Germinal center (tissue), 1 donor: ENCODE measurements at places on chromosomes 2 and 18.

DNA sequence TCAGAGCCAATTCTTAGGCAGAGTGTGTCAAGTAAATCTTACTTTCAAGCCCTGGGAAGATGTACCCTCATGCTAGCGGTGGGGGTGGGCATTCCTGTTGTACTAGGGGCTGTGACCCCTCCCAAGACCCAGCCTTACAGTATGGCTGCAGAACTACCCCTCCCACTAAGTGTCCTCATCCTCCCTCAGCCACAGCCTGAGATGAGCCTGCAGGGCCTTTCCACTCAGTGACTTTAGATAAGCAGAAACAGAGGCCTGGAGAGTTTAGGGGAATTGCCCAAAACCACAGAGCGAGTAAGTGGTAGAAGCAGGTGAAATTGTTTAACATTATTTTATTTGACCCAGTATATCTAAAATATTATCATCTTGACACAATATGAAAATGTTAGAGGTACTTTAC lies 36.6 kb downstream of the TTC32 start:
- no peak for DNase-seq

DNA sequence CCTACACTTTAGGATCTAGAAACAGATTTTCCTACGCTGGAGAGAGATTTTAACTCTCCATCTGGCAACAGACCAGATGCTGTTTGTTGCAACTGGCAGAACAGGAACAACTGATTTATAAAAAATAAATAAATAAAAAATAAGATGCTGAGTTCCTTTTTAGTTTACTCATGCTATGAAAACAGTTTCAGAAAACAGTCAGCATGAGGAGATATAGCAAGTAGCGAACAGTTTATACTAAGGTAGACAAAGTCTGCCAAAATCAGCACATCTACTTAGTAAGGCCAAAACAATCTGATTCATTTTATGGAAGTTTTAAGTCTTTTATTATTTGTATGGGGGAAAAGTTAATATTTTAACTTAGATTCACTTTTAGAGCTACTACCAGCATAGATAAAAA lies 974.0 kb upstream of the CNTNAP5 start:
- DNase-seq: no peak

DNA sequence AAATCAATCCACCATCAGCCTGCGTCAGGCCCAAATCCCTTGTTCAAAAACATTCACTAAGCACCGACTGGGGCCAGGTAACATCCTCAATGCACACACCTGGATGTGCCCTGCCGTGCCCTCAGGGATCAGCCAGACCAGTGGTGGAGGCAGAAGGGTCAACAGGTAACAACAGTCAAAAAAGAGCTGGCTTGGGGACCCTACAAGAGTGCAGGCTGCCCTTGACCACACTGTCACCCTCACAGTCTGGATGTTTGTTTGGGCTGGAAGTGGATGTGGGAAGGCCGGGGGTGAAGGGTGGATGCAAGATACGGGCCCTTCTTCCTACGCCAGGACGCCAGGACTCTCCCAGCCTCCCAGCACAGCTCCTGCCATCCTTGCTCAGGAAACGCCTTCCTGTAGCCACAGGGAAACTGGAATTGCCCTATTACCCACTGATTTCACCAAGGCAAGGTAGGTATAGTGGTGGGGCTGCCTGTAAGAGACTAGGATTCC lies 2.7 kb downstream of the BIN1 start:
- no peak for DNase-seq

- peak; percentile 34 for DNase-seq
Observed at GRCh38 chr2:183078163-183078463, 434 bp upstream of the DUSP19 start.

GRCh38 chr18:7696780-7697179 lies 129.7 kb downstream of the PTPRM start:
- DNase-seq: no peak

- no peak for DNase-seq
Observed at GRCh38 chr2:127000937-127001336, 102.2 kb downstream of the TEX51 start.

GRCh38 chr2:151102226-151102625 lies 159.4 kb downstream of the RBM43 start:
- DNase-seq: no peak

GRCh38 chr2:55768991-55769390 lies 75.3 kb upstream of the PNPT1 start:
- DNase-seq: no peak

- DNase-seq: no peak
Observed at GRCh38 chr2:80328159-80328571, 23.6 kb upstream of the LRRTM1 start.

DNA sequence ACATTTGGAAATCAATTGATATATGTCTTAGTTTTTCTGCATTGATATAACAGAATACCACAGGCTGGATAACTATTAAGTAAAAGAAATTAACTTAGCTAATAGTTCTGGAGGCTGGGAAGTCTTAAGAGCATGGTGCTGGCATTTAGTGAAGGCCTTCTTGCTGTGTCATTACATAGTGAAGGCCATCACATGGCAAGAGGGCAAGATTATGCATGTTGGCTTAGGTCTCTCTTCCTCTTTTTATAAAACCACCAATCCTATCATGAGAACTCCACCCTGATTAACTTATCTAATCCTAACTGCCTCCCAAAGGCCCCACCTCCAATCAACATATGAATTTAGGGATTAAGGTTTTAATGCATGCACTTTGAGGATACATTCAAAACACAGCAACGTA lies 225.5 kb upstream of the VRK2 start:
- no peak for DNase-seq

- DNase-seq: no peak
Observed at GRCh38 chr2:240876035-240876474, 7.4 kb downstream of the AGXT start.

GRCh38 chr2:232551250-232551638 lies 755 bp downstream of the EIF4E2 start:
- DNase-seq: no peak

- peak; percentile 89 for DNase-seq
Observed at GRCh38 chr18:46946656-46947282, 29.4 kb downstream of the KATNAL2 start.

- DNase-seq: peak; percentile 19
Observed at GRCh38 chr18:53567929-53568574, 656.4 kb downstream of the MBD2 start.

GRCh38 chr2:127626175-127626574 lies 19.8 kb upstream of the GPR17 start:
- DNase-seq: no peak

DNA sequence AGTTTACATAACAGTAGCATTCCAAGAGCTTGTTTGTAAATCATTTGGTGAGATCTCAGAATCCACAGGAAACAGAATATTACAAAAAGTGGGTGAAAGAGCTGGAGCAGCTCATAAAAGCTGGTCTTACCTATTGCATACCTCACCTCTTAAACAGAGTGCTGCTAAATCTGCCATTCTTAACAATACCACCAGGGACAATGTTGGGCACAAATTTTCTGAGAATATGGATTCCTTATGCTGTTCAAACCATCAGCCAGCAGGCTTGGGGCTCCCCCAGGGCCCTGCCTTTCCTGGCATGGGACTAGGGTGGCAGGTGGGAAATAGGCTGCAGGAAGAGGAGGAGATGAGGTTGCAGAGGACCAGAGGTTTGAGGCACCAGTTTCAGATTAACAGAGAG lies 55.6 kb downstream of the TGFA start:
- DNase-seq: no peak

DNA sequence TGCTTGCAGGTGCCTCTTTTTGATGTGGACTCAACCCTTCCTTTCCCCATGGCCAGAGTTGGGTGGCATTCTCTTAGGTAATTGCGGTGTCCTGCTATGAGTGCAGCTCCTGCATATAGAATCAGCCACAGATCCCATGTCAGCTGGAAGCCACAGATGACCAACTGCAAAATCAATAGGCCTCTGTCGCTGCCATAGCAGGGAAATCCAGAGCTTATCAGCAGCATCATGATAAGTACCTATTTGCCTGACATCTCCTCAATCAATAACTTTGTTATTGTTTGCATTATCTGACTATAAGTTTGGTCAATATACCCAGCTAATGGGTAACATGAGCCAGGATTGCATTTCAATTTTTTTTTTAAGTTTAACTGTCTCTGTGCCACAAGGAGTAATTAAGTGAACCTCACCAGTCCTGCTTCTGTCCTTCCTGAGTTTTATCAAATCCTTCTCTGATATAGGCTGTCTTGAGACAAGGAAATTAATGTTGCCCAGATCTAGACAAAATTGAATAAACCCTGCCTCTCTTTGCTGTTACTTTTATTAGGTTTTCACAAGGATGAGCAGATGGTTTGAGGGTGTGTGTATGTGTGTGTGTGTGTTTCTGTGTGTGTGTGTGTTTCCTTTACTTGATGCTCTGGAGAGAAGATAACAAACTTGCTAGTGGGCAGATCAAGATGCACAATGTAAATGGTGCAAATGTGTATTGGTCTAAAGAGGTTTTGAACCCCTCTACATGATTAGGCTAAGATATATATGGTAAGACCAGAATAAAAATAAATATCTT lies 59.6 kb upstream of the CREB1 start:
- DNase-seq: no peak

DNA sequence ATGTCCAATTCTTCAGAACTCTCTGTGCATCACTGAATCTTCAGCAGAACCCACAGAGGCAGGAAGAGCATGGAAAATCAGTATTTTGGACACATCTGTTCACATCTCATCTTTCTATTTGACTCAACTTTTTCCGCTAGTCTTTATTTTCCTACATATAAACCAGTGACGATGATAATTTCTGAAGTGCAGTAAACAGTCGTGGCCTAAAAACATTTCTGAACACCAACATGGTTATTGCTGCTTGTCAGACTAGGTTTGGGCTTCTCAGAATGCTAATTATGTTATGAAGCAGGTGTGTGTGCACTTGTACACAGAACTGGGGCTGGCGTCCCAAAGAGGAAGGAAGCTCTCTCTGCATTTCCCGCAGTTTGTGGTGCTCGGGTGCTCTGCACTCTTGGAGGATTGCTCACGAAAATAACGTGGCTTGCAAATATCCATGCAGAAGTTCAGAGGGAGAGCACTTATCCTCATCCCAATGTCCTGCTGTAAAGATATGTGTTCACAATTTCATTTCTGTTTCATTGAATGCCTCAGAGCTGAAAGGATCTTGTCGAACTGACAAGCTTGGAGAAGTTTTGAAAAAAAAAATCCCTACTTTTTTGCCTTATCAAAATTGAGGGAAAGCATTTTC lies 50.8 kb downstream of the EDAR start:
- no peak for DNase-seq
